ENCODE measurements at places on chromosomes 2 and 18.
A peak's percentile ranks its signal among the peaks of the same experiment; 100 is the strongest.

DNA sequence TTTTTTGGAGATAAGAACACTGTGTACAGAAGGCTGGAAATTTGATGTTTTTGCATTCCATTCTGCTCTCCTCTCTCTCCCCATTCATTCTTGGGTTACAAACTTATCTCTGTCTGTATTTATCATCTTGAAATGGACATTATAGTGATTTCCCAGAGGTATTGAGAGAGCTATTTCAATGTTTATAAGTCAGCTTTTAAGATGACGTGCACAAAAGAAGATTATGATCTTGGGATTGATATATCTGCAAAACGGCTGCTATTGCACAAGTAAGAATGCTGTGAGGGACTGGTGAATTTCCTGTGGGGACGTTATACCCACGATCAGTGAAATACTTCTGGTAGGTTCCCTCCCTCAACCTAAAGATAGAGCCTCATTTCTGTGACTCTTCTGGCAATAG, 61.0 kb upstream of the DTNA start:
- DNase-seq = no peak

- no peak for DNase-seq
These were observed 221.6 kb downstream of the NR4A2 start for GRCh38 chr2:156110890-156111289.

DNA sequence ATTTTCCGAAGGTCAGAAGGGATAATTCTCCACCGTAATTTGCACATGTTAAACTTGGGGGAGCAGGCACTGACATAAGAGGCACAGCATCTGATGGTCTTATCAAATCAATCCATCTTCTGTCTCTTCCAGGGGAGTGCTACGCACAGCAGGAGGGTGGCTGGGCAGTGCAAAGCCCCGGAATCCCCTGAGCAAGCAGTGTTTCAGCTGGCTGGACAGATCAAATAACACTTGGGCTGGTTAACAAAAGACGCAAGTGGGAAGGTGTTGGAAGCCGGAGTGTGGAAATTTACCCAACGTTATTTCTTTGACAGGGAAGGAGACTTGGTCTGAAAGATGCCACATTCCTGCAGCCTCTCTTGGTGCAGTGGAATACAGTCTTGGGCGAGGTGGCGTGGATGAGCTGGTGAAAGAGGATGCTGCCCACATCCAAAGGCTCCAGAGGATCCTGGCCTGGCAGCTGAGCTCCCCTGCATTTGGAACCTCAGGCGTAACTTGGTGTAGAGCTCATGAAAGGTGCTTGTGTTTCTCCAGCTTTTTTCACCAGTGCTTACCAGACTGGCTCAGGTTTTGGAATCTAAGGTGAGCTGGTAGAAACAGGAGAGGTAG, 103.0 kb downstream of the MAPK4 start:
- DNase-seq = no peak

DNA sequence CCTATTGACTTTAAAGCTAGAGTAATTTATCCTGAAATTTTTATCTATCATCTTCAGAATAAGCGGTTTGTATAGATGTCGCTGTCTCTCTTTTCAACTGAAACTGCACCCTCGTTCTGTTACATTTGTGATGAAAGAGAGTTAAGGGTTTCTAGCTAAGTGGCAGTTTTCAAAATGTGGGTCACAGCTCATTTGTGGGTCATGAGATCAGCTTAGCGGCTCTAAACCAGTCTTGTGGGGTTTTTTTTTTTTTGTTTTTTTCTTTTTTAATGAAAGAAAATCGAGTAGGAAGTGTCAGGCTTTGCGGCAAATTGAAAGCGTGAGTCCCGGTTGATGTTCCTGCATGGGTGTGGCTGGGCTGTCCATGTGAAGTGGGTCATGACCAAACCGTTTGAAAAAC, 31.2 kb downstream of the SALL3 start:
- no peak for DNase-seq

GRCh38 chr2:5691985-5692529, at the start of gene SOX11:
SOX11 (plus strand) TSS chr2:5692384; CDS start chr2:5692722, 338 bp downstream.
- no peak for DNase-seq

- DNase-seq = peak; percentile 7
These were observed 448 bp downstream of the IMPA2 start for GRCh38 chr18:11981543-11982366.

- DNase-seq = no peak
These were observed 1290.7 kb downstream of the SUCLG1 start for GRCh38 chr2:83168377-83168776.

DNA sequence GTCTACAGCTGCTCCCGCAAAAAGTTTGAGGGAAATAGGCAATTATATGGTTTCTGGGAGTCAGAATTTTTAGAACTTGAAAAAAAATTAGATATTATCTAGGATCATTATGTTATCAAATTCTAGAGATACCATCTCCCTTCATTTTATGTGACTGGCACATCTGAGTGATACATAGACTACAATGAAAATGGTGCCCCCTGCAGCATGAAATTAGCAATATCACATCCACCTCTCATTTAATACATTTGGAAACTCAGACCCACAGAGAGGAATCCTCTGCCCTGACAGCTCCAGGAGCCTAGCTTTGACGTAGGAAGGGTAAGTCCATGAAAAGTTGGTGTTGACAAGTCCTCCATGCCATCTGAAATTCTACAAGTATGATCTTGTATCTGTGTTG, 381.6 kb downstream of the SUCLG1 start:
- DNase-seq = no peak

DNA sequence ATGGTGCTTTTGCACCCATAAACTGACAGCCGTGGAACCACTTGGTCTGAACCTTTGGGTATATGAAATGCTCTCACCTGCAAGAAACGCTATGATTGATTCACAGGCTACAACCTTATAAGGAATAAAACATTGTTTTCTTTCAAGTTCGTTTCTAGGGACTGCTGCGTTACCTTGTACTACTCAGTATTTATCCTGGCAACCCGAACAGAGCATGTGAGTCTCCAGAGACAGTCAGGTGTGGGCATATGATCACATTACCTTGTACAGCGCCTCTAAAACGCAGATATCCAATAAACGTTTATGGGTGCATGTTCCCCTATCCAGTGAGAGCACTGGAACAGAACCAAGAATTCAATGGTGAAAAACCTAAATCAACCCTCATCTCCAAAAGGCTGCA, 1.7 kb downstream of the CCBE1 start:
- DNase-seq = no peak

GRCh38 chr2:145029873-145030272, 510.0 kb upstream of the ZEB2 start:
- no peak for DNase-seq

- DNase-seq = no peak
These were observed 17.4 kb upstream of the LMAN1 start for GRCh38 chr18:59376351-59376935.

DNA sequence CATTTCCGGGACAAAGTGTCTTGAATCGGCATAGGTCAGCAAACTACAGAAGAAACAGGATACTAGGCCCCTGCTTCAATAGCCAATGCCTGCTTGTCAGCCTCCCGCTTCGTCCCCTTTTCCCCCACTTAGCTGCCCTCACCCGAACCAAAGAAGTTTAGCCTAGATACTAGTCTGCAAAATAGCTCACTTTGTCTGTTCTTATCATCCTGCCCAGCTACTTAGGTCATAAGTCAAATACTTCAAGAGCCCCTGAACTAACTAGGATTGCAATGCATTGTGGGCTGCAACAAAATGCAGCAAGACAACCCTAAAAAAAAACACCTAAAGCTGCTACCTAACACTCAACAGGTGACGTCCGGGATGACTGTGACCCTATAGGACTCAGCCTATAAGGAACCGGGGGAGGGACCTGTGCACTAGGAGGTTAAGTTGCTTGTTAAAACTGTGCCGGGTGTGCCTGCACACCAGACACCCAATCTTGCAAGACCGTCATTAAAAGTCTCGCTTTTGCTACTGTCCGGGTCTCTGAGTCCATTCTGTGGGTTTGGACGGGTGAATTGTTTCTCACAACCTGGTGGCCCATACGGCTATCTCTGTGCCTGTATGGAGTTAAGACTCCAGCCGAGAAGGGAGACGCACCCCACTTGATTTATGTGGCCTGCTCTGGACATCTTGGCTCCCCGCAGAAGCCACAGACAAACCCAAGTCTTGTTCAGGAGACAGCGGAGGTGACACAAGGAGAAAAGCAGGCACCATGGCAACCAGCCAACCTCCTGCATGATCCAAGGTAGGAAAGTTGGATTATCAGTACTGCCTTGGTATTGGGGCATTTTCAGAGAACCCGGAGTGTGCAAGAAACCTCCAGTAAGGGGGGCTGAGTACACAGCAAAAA, 105.9 kb downstream of the HIBCH start:
- no peak for DNase-seq

DNA sequence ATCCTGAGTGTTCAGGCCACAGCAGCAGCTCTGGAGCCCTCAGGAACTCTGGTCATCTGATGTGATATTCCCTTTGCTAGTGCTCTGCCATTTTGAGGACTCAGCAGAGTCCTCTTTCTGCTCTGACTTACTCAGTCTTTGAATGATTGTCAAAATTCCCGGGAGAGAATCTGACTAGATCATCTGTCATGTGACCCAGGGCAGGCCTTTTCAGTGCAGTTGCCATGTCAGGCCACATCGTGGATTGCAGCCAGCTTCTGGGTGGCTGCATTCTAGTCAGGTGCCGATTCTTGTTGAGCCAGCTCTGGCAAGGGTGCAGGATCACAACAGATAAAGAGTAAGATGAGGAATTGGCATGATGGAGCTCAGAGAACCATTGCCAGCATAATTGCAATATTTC, 795.6 kb downstream of the CPS1 start:
- DNase-seq = no peak

- DNase-seq = no peak
These were observed 34.4 kb downstream of the CYP26B1 start for GRCh38 chr2:72112981-72113846.

DNA sequence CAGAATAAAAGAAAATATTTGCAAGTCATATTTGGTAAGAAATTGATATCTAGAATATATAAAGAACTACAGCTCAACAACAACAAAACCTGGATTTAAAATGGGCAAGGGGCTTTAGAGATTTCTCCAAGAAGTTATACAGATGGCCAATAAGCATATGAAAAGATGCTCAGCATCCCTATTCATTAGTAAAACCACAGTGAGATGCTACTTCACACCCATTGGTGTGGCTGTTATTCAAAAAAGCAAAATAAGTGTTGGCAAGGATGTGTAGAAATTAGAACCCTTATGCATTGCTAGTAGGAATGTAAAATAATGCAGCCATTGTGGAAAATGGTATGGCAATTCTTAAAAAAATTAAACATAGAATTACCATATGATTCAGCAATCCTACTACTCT, 29.8 kb downstream of the TANK start:
- DNase-seq = no peak

DNA sequence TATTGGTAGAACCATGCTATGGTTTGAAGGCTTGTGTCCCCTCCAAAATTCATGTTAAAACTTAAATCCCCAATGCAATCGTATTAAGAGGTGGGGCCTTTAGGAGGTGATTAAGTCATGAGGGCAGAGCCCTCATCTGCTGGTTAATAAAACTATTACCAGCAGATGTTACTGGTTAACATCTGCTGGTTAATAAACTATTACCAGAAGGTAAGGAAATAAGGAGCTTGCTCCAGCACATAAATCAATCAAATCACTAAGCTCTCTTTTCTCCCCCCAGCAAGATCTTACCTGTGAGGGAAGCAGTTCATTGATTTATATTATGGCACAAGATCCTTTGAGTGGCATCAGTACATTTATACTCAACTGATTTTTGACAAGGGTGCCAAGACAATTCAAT, 96.9 kb downstream of the AAK1 start:
- DNase-seq = no peak

DNA sequence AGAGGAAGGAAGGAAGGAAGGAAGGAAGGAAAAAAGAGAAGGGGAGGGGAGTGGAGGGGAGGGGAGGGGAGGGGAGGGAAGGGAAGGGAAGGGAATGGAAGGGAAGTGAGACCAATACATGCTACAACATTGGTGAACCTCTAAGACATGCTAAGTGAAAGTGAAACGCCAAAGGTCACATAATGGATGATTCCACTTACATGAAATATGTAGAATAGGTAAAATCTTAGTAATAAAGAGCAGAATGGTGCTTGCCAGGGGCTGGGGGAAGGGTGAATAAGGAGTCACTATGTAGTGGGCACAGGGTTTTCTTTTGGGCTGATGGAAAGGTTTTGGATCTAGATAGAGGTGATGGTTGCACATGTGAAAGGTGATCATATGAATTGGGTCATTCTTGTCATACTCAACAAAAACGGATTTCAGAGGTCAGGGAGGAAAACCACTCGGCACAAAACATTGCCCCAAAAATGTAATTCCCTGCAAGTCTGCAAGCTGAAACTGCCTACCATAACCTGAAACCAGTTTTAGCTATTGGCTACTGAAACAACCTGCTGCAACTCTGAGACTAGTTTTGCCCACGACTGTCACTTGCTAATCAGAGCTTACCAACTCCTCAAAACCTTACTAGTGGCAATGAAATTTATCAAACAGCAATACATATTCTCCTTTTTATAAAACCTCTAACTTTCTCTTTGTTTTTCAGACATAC, 59.2 kb downstream of the CCDC141 start:
- DNase-seq = no peak

- no peak for DNase-seq
These were observed 3.7 kb upstream of the AQP12A start for GRCh38 chr2:240687741-240688552.

DNA sequence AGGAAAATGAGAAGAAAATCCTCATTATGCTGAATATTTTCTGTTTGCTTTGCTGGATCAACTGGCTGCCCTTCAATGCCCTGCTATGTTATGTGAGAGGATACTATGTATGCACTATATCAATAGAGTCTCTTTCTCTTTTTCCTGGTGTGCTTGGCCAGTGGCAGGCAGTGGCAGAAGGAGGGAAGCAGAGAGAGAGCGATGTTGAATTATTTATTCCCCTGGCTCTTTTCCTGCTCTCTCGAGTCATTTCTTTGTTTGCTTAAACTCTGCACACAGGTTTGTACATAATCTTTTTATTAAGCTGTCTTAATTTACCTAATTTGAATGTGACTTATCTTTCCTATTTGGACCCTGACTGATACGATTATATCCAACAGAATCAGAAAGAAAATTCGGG, 1727.3 kb downstream of the SUCLG1 start:
- DNase-seq = no peak

DNA sequence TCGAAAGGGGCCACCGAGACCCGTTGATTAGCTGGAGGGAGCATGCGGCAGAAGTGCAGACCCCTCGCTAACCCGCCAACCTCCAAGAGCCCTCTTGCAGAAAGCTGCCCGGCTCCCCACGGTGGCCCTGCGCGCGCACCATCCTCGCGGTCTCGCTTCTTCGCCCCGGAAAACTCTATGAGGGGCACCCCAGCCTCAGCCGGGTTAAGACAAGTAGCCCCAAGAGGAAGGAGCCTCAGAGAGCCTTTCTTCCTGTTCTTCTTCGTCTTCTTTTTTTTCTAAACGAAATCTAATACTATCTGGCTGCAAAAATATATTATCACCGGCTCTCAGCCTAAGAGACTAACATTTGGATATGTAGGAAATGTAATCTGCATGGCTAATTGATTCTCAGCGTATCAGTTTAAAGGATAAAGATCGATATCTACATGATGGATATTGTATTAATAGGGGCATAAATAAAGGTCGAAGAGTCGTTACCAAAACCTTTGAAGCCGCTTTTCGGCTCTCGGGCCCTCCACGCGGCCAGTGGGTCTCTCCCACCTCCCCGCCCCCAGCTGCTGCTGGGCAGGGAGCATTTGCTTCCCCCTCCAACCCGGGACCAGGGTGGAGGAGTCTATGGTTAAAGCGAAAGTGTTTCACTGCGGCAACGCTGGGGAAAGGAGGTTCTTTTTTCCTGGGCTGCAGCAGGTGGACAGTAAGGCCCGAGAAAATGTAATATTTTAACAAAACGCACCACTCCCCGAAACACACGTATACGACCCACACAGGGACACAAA, 6.1 kb upstream of the PAX3 start:
- no peak for DNase-seq
